ENCODE measurements at places on chromosomes 3 and 15. TPM values are rescaled to one million over a fixed set of nuclear protein-coding genes. Genes with fewer than 3 reads are reported as not detected.

SLC2A2 gene
- total RNA-seq, result not detected

MUC20 gene
- 3.9 TPM for total RNA-seq

DNA sequence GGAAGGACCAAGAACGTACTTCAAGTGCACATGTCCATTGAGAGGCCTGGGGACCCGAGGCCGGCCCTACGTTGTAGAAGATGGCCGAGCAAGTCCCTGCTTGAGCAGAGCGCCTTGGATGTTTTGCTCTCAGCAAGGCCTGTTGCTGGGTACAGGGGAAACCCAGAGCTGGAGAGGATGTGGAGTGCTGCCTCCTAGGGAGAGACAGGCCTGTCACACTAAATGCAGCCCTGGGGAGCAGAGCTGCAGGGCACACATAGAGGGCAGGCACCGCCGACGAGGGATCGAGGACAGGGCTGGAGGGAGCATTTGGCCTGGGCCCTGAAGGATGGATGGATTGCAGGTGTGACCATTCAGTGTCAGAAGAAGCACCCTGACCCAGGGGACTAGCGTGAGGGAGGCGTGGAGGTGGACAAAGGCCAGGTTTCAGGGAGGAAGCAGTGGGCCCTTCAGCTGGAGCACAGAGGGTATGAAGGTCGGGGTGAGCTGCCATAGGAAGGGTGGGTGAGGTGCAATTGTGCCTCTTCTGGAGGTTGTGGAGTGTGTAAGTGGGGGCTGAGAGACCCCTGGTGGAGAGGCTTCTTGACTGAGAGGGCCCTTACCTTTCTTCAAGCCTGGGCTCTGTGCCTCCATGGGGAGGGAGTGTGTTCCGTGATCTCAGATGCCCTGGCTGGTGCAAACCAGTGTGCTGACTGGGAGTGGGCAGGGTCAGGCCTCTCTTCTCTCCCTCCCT lies 142.4 kb downstream of the CHDH start:
- no peak for DNase-seq

DNA sequence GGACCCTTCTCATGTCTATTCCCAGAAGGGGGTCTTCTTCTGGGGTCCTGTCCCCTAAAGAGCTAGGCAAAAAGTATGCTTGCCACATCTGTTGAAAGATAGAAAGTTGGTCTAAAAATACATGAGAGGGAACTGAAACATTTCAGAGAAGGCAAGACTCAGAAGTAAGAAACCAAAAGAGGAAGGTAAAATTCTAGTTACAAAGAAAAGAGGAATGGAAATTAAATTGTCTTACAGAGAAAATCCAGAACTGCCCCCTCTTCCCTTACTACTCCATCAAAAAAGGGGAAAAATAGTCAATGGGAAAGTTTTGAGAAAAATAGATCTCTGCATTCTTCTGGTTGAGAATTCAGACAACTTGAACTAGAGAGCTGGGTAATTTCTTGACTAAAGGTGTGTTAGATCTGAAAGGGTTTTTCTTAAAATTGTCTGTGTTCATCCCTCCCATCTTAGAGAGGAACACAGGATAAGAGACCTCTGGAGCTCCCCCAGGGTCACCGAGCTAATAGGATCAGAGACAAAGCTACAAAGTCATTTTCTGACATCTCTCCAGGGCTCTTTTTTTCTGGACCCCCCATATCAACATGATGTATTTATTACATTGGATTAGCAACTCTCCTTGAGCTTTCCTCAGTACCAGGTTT lies 32.3 kb upstream of the CCR2 start:
- DNase-seq, result no peak

GRCh38 chr3:49972656-49973055 lies 32.7 kb downstream of the RBM6 start:
- DNase-seq, result no peak

FAM3D gene
- total RNA-seq, result not detected

TGM5 gene
- total RNA-seq, result 0.78 TPM

PIAS1 gene
- 22.8 TPM for total RNA-seq

DNA sequence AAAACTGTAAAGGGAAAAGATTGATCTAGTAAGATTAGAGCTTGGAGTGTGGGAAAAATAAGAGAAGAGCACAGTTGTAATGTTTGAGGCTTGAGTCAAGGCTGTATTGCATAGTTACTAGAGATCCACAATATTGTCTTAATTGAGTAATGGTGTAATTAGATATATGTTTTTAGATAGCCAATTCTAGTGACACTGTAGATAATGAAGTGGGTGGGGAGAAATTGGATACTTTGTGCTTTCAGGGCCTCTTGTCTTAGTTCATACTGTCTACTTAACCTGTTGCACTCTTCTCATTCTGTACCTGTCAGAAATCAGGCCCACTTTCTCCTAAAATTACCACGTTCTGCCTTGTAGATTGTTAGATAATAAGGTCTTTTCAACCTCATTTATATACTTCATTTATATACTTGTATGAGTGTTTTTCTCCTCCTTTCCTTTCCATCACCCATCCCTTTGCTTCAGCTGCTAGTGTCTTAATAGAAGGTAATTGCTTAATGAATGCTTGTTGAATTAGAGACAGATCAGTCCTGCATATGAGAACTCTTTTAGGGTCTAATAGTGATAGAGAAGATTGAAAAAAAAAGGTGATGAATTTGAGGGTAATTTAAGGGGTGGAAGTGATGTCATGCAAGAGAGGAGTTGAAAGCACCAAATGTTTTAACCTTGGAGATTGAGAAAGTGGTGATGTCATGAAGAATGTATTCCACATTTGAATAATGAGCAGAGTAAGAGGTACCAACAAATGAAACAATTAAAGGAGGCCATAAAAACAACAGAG lies 32.0 kb downstream of the PIK3CA start:
- no peak for DNase-seq

RBM5 gene
- total RNA-seq, result 51.9 TPM

- no peak for DNase-seq
Measured at GRCh38 chr3:59510576-59510975, 460.8 kb upstream of the CFAP20DC start.

DNA sequence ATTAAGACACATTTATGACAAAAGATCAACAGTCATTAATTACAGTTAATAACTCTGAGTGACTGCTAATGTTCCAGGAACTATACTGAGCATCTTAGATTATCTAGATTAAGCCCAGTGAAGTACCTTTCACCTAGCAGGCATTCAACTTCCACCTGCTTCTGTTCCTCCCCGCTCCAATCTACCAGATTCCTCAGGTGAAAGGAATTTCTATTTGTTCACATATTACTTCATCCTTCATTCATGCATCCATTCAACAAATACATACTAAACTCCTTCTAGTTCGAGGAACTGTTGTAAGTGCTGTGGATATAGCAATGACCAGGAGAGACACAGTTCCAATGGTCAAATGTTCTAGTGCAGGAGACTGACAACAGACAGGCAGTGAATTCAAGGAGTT lies 139.3 kb downstream of the FILIP1L start:
- no peak for DNase-seq

TMC3 gene
- total RNA-seq, result not detected

GRCh38 chr3:187319699-187320302 lies 28.3 kb upstream of the MASP1 start:
- DNase-seq, result peak; percentile 50

GRCh38 chr15:96262097-96262496 lies 68.4 kb upstream of the NR2F2 start:
- no peak for DNase-seq

- no peak for DNase-seq
Measured at GRCh38 chr3:54344601-54345231, 222.4 kb downstream of the CACNA2D3 start.

Data from psoas muscle (tissue), 8 donors.